A549 (cell line): ENCODE measurements at places on chromosomes 3 and 15. TPM values are rescaled to one million over a fixed set of nuclear protein-coding genes. Genes with fewer than 3 reads are reported as not detected.

GRCh38 chr15:65766422-65767263 lies 25.4 kb downstream of the DENND4A start:
- no peak for DNase-seq

GRCh38 chr15:37880009-37880834 lies 54.2 kb upstream of the TMCO5A start:
- peak; percentile 0 for DNase-seq

GRCh38 chr3:123346021-123346420 lies 102.9 kb downstream of the ADCY5 start:
- DNase-seq, result no peak

The GOLGA6L10 gene
- 0.62 to 1.1 TPM (median 0.98 TPM) in 3 replicates for polyA plus RNA-seq

The SNTN gene
- not detected in 3 replicates for polyA plus RNA-seq
